ENCODE measurements at places on chromosomes 3 and 15. TPM values are rescaled to one million over a fixed set of nuclear protein-coding genes. Genes with fewer than 3 reads are reported as not detected.

Gene EOMES
- 0.10 TPM for polyA plus RNA-seq

Gene HTR3E
- not detected for polyA plus RNA-seq

- no peak for DNase-seq
These were observed 14.3 kb upstream of the HPS3 start for GRCh38 chr3:149115114-149115513.

DNA sequence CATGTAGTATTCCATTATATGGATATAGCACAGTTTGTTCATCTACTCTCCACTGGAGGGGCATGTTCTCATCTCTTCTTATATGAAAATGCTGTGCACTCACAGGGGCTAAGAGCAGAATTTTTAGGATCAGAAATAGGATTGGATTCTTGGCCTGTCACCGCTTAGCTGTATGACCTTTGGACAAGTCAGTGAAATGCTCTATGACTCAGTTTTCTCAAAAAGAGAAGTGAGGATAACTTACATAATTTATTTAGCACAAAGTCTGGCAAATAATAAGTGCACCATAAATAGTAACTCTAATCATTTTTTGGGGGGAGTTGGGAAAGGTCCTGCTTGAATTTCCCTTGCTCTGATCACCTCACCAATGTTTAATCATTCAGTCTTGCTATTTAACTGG, 103.7 kb upstream of the LRIG1 start:
- no peak for DNase-seq

DNA sequence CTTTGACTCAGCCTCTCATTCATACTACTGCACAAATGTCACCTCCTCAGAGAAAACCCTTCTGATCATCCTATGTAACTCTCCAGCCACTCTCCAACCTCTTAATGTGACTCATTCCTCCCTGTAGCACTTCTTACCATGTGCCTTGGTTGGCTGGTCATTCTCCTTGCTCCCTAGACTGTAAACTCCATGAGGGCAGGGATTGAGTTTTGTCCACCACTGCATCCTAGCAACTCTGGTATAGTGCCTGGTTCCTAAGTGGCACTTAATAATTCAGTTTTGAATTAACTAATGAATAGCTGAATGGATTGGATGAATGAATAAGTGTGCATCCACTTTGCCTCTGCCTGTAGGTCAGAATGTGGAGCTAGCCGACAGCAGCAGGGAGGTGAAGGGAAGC, 202.5 kb upstream of the HES1 start:
- no peak for DNase-seq

GRCh38 chr3:101271728-101272127, 48.6 kb downstream of the IMPG2 start:
- no peak for DNase-seq

- DNase-seq: no peak
These were observed 419.6 kb upstream of the TGFBR2 start for GRCh38 chr3:30186741-30187219.

DNA sequence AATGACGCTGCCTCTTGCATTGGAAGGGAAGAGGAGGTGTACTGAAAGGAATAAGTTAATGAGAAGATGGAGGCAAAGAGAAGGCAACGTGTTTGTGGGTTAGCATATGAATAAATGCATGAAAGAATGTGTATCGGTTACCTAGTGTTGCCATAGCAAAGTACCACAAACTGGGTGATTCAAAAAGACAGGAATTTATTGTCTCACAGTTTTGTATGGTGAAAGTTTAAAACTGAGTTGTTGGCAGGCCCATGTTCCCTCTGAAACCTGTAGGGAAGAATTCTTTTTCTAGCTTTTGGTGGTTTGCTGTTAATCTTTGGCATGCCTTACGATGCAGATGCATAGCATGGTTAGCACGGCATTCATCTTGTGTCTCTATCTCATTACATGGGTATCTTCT, 729.9 kb downstream of the MECOM start:
- no peak for DNase-seq
